NCI-H1436 (cell line): ENCODE measurements at places on chromosomes 5 and 9.

DNA sequence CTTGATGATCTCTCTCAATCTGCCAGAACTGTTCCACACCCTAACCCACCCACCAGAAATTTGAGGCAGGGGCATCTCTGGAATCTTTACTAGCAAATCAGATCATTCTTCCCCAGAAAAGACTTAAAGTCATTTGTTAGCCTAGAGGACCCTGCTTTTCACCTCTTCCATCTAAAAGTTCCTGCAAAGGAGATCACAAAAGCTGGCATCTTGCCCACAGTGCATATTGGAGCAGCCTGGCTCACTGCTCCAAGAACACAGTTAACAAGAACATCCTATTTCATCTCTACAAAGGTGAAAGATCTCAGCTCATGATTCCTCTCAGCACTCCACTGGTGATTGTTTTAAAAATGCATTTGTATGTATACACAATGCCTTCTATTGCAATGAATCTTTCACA is 36.3 kb downstream of the GABRP start:
- no peak for DNase-seq

DNA sequence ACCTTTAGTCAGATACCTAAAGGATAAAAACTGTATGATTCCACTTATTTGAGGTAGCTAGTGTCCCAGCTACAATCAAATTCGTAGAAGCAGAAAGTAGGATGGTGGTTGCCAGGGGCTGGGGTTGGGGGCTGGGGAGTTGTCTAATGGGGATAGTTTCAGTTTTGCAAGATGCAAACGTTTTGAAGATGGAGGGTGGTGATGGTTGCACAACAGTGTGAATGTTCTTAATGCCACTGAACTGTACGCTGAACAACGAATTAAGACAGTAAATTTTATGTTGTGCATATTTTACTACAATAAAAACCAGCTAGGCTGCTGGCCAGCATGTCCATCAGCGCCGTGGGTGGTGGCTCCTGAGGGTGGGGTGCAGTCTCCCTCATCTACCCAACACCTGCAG is 137.8 kb downstream of the GADD45G start:
- no peak for DNase-seq

GRCh38 chr9:136090768-136091581 is 4.1 kb downstream of the NACC2 start:
- no peak for DNase-seq

DNA sequence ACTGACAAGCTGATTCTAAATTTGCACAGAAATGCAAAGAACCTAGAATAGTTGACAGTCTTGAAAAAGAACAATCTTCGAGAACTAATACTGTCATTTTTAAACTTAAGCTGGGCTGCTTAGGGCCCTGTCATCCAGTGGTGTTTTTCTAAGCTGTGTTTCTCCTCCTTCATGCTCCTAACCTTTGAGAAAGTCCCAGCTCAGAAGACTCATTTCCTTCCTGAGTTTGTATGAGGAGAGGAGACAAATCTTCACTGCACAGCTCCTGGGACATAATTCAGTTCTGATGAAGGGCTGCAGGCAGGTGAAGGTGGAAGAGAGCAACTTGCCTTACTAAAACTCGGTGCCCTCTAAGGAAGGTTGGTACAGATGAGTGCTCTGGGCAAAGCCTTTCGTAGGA is 109.5 kb upstream of the ANKRD55 start:
- no peak for DNase-seq

- no peak for DNase-seq
Observed at GRCh38 chr5:119286511-119287488, 69.0 kb upstream of the TNFAIP8 start.

GRCh38 chr9:110847671-110848070 is 179.1 kb downstream of the MUSK start:
- no peak for DNase-seq

- DNase-seq, result no peak
Observed at GRCh38 chr5:154593796-154594195, 115.8 kb upstream of the HAND1 start.

DNA sequence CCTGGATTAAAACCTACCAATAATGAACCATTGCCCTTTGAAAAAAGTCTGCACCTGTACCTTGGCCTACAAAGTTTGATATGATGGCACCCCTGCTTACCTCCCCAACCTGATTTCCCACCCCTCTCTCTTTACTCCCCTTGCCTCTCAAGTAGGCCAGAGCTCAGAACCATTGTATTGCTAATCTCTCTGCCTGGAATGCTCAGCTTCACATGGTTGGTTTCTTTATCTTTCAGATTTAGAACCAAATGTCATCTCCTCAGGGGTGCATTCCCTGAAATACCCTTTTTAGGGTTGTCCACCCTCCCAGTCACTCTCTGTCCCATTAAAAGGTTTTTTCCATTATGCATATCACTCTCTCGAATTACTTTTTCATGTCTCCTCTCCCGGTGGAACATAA is 116.6 kb upstream of the VCAN start:
- DNase-seq, result no peak

- DNase-seq, result no peak
Observed at GRCh38 chr5:113508756-113509155, 4.7 kb upstream of the YTHDC2 start.

DNA sequence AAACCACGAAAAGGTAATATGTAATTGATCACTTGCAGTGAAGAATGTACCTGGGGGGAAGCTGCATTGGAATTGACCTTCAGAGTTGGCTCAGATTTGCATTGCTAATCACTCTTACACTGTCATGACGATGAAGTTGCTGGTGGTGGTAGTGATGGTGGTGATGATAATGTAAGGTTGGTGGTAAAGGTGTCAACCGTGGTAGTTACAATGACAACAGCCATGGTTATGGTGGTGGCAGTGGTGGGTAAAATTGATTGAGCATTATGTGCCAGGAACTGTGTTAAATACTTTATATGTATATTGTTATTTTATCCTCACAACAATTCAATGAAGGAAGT is 282.4 kb downstream of the NR3C1 start:
- DNase-seq, result no peak

- no peak for DNase-seq
Observed at GRCh38 chr5:145697251-145697990, 137.7 kb downstream of the PRELID2 start.

- no peak for DNase-seq
Observed at GRCh38 chr5:122129306-122129705, at the start of gene ZNF474. Gene ZNF474 (plus strand): TSS chr5:122129546. CDS start chr5:122151991, 22,445 bp downstream.

DNA sequence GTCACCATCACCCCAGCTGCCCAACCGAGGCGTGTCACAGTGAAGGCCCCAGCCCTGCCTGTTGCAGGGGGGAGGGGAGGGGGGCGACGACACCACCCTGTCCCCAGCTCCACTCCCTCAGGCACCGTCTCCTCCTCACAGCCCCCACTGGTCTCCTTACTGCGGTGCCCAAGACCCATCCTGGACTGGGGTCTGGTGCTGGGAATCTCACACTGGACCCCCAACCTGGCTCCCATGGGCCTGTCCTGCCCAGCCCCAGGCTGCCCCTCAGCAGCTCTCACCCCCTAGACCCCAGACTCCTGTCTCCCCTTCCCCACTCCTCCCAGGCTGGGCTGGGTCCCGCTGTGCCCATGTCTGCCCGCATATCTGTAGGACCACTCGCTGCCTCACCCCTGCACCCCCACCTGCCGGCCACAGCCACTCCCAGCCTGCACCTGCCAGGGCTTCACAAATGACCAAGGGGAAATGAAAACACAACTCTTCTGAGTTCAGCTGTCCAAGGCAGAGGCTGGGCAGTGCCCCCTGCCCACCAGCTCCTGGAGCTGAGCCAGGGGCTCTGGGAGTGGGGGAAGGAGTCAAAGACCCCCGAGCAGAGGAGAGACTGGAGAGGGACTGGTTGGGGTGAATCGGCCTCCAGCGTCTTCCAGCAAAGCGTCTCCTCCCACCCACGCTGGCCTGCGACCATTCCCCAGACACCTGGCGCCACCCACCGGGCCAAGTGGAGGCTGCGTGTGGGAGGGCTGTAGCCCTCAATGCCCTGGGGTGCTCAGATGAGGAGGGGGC is 32.6 kb upstream of the EGFL7 start:
- DNase-seq, result no peak

GRCh38 chr9:121721770-121722169 is 70.3 kb downstream of the DAB2IP start:
- DNase-seq, result no peak

GRCh38 chr5:8729437-8729836 is 816.4 kb downstream of the SEMA5A start:
- no peak for DNase-seq

GRCh38 chr9:116608064-116608463 is 79.0 kb upstream of the TRIM32 start:
- DNase-seq, result no peak

DNA sequence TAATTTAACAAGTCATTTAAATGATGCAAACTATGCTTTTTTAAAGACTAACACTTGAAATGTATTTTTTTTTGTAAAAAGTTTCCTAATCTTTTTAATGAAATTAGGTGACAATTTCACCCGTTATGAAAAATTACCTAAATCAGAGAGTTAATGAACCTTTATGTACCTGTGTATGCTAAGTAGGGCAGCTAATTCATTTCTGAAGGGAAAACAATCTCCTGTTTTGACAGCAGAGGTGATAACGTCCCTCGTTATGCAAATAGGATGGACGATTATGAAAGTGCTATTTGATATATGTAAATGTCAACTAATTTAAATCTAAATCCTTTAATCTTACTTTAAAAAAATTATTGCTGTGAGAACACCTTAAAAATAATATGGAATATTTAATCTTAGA is 58.8 kb downstream of the MEF2C start:
- DNase-seq, result no peak

DNA sequence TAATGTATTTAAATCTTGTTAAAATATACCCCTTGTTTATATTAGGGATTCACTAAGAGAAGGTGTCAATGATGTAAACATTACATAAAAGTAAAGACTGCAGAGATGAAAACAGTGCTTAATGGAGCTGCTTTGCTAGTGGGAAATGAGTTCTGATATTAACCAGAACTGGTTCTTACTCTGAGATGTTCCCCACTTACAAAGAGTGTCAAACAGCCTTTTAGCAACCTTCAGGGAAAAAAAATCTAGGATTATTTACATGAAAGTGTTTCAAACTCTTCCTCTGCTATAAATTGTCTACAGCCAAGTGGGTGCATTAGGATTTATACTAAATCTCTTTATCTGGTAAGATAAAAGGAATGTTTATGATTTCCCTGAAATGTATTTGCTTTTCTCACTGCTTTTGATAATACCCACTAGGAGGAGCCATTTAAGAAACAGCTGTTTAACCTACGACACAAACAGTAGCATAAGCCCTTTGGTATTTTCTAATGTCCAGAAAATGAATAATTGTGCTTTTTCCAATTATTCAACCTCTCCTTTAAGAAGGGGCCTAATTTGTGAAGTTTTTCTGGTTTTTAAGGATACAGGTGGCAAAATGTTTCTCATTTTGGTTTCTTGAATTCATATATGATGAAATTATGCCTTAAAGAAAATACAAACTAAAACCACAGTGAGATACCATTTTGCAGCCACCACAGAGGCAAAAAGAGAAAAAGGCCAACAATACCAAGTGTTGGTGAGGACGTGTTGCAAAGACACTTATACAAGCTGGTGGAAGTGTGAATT is 186.3 kb downstream of the TLE4 start:
- DNase-seq, result no peak

- DNase-seq, result peak; percentile 36
Observed at GRCh38 chr5:93794954-93795353, 53.6 kb upstream of the POU5F2 start.

- no peak for DNase-seq
Observed at GRCh38 chr9:124122321-124122720, 110.8 kb downstream of the LHX2 start.

GRCh38 chr9:98315551-98316060 is 60.2 kb upstream of the TBC1D2 start:
- peak; percentile 87 for DNase-seq

- no peak for DNase-seq
Observed at GRCh38 chr9:129934780-129935179, 99.5 kb downstream of the USP20 start.

DNA sequence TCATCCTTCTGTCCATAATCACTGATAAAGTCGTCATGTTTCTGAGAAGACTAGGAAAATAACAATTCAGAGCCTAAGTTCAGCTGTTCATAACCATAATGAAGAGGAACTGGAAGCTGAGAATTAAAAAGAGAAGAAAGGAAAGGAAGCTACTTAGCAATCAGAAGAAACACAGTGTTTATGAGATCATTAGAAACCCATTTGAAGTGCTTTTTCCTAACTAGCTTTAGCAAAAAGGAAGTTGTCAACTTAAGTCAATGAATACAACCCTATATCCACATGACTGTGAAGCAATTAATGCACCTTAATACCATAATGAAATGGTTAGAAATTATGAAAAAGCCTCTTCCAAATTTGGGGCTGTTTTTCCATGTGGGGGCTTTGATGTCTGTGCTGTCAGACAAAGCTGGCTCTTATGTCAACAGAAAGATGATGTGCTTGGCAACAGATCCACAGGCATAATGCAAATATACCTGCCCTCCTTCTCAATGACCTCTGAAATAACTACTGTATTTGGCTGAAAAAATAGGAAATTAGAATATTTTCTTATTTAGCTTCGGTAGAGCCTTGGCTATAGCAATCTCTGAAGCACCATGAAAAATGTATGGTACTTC is 463.5 kb downstream of the RASEF start:
- DNase-seq, result no peak
